ENCODE measurements at places on chromosomes 7 and 10.

DNA sequence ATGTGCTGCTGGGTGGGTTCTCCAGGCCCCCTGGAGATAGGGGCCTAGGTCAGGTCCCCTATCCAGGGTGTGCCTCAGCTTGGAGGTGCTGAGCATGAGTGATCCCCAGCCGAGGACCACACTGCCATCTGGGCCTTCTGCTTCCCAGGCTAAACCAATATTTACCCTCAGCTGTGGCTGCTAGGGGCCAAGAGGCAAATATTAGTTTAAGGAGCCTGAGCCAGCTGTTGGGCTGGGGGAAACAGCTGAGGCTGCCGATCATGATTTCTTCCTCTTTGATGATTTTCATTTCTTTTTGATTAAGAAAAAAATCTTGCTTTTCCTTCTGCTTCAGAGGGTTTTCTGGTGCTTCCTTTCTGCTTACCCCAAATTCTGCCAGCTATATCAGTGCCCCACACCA is 83.4 kb downstream of the NEURL1 start:
- no peak for DNase-seq

GRCh38 chr10:126504063-126504760 is 115.9 kb upstream of the ADAM12 start:
- peak; percentile 65 for DNase-seq

- DNase-seq, result peak; percentile 44
These were observed 244.4 kb downstream of the TNS3 start for GRCh38 chr7:47337531-47337930.

DNA sequence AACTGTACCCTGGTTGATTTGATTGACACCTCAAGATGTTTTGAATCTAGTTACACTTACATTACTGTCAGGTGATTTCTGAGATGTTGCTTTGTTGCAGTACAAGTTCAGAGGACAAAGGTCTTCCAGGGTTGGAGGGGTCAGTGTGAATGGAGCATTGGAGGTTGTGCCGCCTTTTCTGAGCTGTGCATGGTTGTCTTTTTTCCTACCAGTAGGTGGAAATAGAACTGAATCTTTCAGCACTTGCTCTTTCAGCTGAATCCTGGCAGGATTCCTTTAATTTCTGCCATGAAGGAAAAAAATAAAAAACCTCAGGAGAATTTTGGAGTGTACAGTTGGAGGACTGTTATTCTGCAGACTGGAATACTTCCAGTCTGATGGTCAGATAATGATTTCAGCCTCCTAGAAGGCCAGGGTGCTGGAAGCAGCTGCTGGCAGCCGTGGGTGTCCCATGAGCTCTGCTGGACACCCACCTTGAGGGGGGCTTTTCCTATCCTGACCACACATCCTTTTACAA is 82.7 kb downstream of the PLCE1 start:
- DNase-seq, result peak; percentile 43

DNA sequence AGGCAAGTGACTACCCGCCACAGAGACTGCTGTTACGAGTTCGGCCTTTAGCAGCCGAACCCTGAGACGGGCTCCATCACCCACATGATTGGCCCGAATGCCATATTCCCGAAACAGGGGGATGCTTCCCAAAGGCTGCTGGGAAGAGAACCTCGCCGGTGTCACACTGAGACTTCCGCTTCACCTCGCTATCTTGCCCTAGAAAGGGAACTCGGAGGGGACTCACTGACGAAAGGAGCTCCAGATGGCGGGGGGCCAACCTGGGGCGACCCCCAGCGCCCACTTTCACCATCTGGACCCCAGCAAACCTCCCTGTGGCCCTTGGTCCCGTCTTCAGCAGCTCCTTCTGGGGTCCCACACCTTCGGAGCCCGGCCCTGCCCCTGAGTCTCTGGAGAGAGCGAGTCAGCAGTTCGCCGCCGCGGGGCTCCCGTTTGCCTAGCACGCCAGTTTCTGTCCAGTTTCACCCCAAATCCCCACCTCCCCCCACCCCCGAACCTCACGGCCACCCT is 529 bp downstream of the HPS1 start:
- DNase-seq, result no peak

DNA sequence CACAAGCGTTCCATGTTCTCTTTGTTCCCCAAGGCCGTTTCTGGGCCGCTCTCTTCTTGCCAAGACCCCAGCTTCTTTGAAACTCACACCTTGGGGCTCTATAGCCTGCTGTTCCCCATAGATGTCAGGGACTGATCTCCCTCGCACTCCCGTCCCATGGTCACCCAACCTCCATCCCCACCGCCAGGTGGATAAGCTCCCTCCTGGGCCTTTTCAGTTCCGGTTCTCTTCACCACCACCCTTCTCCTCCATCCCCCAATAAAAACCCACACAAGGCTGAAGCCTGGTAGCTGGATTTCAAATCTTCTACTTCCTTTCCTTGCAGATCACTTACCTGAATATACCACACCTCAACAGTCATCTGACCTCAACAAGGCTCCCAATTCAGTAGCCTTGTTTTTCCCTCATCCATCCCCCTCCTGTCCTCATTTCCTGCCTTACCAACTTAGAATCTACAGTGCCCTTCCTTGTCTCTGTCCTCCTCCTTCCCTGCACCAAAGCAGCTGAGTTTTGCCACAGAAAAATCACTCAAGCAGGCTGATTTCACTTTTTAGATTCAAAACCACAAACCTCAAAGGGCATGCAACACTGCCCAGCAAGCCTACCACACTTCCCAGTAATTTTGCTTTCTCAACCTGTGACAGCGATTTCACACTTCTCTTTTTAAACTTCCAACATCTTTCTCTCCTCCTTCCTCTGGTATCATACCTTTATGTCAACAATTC is 7.7 kb downstream of the SLC37A3 start:
- DNase-seq, result peak; percentile 65
